ENCODE measurements at places on chromosomes 2 and 18. TPM values are rescaled to one million over a fixed set of nuclear protein-coding genes. Genes with fewer than 3 reads are reported as not detected.

The SSB gene
- total RNA-seq: 91.3 TPM

The GAD1 gene
- not detected for total RNA-seq

DNA sequence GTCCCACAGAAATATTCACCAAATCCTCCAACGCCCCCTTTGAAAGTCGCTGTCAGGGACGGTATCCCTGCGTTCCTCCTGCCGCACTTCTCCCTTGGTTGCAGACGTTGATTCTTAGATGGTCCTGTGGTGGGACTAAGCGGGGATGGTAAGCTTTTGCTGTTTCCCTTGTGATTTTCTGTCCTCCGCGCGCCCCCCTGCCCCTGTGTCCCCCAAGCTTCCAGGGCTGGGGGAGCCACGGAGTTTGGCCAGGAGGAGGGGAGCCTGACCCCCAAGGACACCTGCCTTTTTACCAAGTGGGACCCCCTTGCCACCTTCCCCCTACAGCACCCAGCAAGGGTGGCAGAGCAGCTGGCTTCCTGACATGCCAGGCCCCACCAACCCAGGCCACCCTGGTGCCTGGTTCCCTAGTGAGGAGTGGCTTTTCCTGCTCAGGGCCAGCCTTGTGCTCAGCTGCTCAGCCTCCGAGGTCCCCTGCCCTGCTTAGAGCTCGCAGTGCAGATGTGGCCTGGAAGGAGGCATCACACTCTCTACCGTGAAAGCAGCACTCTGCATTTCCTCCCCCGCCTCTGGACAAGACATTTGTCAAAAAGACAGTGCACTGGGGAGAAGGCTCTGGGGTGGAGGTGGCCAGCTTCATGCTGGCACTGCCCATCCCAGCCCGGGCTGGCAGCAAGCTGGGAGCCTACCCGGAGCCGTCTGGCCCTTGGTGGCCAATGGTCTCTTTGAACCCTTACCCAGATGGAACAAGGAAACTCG, 49.4 kb downstream of the TWIST2 start:
- no peaks in the 10 kb centered on the region for H3K27me3 ChIP-seq
- no peaks in the 10 kb centered on the region for H3K4me1 ChIP-seq
- no peak overlapping the region for H3K4me3 ChIP-seq
- DNase-seq: no peak
- H3K36me3 ChIP-seq: no peaks in the 10 kb centered on the region

DNA sequence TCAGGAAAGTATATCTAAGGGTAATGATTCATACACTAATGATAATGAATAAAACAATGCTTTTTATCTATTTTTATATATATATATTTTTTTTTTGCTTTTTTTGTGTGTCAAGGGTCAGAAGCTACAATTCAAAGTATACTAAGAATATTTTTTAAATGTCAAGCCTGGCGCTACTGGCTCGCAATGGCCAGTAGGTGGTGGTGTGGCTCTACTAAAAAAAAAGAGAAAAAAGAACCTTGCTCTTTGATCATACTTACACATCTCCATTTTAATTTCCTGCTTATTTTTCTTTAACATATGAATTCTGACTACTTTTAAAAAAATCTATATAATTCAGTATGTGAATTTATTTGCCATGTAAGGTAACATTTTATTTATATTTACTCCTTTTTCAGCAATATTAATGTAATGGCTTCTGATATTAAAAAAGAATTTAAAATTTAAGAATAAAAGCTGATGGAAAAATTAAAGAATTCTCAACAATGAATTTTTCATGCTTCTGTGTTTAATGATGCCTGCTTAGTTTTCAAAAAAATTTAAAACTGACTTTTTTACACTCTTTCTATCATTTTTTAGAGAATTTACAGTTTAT, 232.9 kb downstream of the GULP1 start:
- no peak overlapping the region for H3K27ac ChIP-seq
- H3K4me1 ChIP-seq: no peaks in the 10 kb centered on the region
- H3K36me3 ChIP-seq: no peaks in the 10 kb centered on the region
- no peaks in the 10 kb centered on the region for H3K27me3 ChIP-seq
- no peak for DNase-seq

The PSMA8 gene
- total RNA-seq: 0.59 TPM

DNA sequence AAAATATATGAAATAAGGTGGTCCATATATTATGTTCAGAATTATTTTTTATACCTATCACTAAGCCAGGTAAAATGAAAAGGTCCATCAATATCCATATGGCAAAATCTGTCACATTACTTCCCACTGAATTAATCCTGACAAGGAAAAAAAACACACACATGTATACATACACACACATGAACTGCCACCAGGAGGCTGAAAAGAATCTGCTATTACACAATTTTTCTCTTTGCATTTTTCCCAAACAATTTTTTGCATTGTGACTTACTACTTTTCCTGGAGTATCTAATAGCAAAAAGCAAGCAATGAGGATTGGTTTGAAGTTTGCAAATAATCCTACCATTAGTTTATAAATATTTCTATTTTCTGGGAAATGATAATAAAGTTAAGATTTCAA, 128.2 kb upstream of the CD226 start:
- H3K4me1 ChIP-seq: no peaks in the 10 kb centered on the region
- DNase-seq: no peak
- no peak overlapping the region for H3K4me3 ChIP-seq

The ZEB2 gene
- 534 TPM for total RNA-seq

The UNC80 gene
- not detected for total RNA-seq

The MBP gene
- 152 TPM for total RNA-seq

DNA sequence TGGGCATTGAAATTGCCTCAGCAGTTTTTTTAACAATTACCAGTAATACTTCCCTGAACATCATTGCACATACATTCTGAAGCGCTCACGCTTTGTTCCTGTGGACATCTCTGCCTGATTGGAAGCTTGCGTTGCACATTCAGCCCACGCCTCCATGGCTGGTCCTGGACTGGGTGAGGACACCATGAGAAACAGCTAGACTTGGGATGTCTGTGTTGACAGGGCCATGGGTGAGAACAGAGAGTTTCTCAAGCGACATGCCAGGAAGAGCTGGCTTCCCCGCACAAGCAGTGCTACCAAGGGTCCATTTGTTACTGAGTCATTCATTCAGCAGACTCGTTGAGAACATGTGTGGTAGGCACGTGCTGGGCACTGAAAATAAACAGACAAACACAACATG, 166.3 kb downstream of the GBX2 start:
- no peaks in the 10 kb centered on the region for H3K36me3 ChIP-seq
- no peak for DNase-seq
- H3K27me3 ChIP-seq: no peaks in the 10 kb centered on the region
- no peak overlapping the region for H3K27ac ChIP-seq
- H3K4me3 ChIP-seq: no peak overlapping the region
- no peaks in the 10 kb centered on the region for H3K4me1 ChIP-seq

DNA sequence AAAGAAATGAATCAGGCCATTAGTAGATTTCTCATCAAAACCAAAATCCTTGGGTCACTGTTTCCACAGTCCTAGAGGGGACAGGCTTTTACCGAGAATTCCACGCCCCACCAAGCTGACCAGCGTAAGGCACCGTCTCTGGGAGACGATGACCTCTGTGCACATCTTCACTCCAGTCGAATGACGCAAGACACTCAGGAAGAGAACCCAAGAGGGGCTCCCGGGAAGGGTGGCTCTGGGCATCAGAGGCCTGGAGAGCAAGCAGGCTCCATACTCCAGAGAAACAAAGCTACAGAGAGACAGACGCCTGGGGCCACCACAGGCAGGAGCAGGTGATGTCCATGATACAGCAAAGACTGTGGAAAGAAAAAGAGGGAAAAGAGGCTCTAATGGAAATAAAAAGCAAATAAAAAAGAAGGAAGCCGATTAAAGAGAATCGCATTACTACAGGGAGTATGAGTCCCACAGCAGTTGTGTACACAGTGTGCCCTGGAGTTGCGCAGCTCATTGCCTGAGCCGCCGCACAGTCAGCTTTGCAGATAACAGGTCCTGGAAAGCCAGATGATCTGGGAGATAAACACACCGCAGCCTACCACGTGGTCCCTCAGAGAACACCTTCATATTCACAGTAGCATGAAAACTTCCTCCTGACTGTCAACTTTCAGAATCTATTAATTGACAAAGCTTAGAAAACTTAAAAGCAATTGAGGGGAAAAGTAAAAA, 572.7 kb upstream of the SALL3 start:
- H3K27me3 ChIP-seq: no peaks in the 10 kb centered on the region
- no peak overlapping the region for H3K27ac ChIP-seq
- no peak overlapping the region for H3K4me3 ChIP-seq
- no peaks in the 10 kb centered on the region for H3K36me3 ChIP-seq

The INSIG2 gene
- total RNA-seq: 11.7 TPM

The PTCD3 gene
- total RNA-seq: 205 TPM

- H3K27ac ChIP-seq: no peak overlapping the region
- no peak for DNase-seq
- H3K27me3 ChIP-seq: no peaks in the 10 kb centered on the region
- no peaks in the 10 kb centered on the region for H3K36me3 ChIP-seq
Observed at GRCh38 chr2:81529944-81530343, 1225.4 kb upstream of the LRRTM1 start.

- H3K27me3 ChIP-seq: no peaks in the 10 kb centered on the region
- no peak for DNase-seq
- no peaks in the 10 kb centered on the region for H3K36me3 ChIP-seq
Observed at GRCh38 chr2:144508172-144508851, 11.6 kb downstream of the ZEB2 start.

GRCh38 chr18:32724071-32724749, 48.6 kb downstream of the KLHL14 start:
- no peak overlapping the region for H3K27ac ChIP-seq
- no peak for DNase-seq

The RBM43 gene
- 19.2 TPM for total RNA-seq

DNA sequence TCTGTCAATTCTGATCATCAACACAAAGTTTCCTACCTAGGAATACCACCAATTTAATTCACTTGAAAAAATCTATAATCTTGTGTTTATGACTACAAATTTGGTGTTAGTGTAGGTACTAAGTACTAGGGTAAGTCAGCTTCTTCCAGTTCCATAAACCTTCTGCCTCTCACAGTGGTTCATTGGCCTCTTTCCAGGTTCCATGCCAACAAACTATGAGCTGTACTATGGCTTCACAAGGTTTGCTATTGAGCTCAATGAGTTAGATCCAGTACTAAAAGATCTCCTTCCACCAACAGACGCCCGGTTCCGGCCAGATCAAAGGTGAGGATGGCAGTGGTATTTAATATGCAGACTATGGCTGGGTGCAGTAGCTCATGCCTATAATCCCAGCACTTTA, 58.8 kb downstream of the PRKRA start:
- no peak for DNase-seq
- no peak overlapping the region for H3K27ac ChIP-seq
- H3K4me1 ChIP-seq: no peaks in the 10 kb centered on the region
- no peaks in the 10 kb centered on the region for H3K27me3 ChIP-seq
- no peak overlapping the region for H3K4me3 ChIP-seq

The REG3A gene
- total RNA-seq: not detected

GRCh38 chr2:80248146-80248545, 56.4 kb downstream of the LRRTM1 start:
- H3K27me3 ChIP-seq: no peaks in the 10 kb centered on the region
- no peak overlapping the region for H3K27ac ChIP-seq
- H3K4me1 ChIP-seq: no peaks in the 10 kb centered on the region
- DNase-seq: no peak

DNA sequence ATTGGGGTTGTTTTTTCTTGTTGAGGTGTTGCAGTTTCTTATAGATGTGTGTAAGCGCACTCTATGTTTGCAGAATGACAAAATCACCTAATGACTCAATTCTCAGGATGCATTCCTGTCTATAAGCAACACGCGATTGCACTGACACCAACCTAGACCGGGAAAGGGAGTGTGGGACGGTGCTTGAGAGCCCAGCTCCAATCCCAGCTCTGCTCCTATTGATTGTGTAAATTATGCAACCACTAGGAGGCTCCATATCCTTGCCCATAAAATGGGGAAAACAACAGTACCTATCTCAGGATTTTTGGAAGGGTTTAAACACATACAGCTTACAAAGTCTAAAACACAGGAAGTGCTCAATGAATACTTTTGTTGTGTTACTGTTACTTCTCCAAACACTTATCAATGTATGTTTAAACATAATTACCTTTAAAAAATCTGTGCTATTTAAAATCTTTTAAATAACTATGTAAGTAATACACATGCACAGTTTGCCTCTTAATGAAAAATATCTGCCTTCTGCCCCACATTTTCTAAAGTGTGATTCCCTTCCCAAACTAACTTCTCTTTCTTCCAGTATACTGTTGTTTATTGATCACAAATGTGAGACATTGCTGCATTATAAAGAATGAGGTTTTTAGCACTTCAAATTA, 132.5 kb downstream of the SPHKAP start:
- no peak for DNase-seq
- H3K27ac ChIP-seq: no peak overlapping the region
- no peaks in the 10 kb centered on the region for H3K36me3 ChIP-seq
- no peaks in the 10 kb centered on the region for H3K27me3 ChIP-seq

DNA sequence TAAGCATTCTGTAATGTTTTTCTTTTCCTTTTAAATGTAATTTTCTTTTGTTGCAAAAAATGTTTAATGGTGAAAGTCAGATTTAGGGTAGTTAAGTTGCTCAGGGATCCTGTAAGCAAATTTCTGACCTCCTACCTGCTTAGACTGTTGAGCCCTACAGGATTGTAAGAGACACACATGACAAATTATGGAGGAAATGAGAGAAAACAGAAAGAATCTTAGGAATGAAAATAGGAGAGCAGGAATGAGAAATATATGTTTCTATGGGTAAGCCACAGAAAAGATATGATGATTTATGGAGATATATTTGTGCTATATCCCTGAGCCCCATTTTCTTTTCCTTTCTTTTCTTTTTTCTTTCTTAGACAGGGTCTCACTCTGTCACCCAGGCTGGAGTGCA, 28.3 kb downstream of the CYBRD1 start:
- no peaks in the 10 kb centered on the region for H3K27me3 ChIP-seq
- DNase-seq: no peak
- H3K27ac ChIP-seq: no peak overlapping the region
- H3K4me1 ChIP-seq: no peaks in the 10 kb centered on the region
- no peaks in the 10 kb centered on the region for H3K36me3 ChIP-seq
- H3K4me3 ChIP-seq: no peak overlapping the region

GRCh38 chr18:24490539-24490938, 30.1 kb downstream of the HRH4 start:
- no peak overlapping the region for H3K4me3 ChIP-seq
- no peaks in the 10 kb centered on the region for H3K36me3 ChIP-seq
- H3K27ac ChIP-seq: no peak overlapping the region
- no peak for DNase-seq
- H3K4me1 ChIP-seq: no peaks in the 10 kb centered on the region

GRCh38 chr18:8562070-8562469, 47.2 kb upstream of the RAB12 start:
- DNase-seq: no peak
- no peak overlapping the region for H3K27ac ChIP-seq
- H3K4me3 ChIP-seq: no peak overlapping the region
- no peaks in the 10 kb centered on the region for H3K36me3 ChIP-seq
- no peaks in the 10 kb centered on the region for H3K4me1 ChIP-seq

- H3K27ac ChIP-seq: no peak overlapping the region
- DNase-seq: no peak
- H3K36me3 ChIP-seq: no peaks in the 10 kb centered on the region
- H3K27me3 ChIP-seq: no peaks in the 10 kb centered on the region
- H3K4me1 ChIP-seq: no peaks in the 10 kb centered on the region
Observed at GRCh38 chr2:104318001-104318665, 535.8 kb upstream of the POU3F3 start.
